Suprapubic skin (tissue), 4 donors: ENCODE measurements at places on chromosomes 13 and 19. TPM values are rescaled to one million over a fixed set of nuclear protein-coding genes. Genes with fewer than 3 reads are reported as not detected.

The RDH8 gene
- not detected for total RNA-seq

The NLRP7 gene
- not detected for total RNA-seq

The NLRP4 gene
- total RNA-seq, result not detected

The LAIR1 gene
- total RNA-seq, result 1.2 TPM

The TMC4 gene
- 10.6 TPM for total RNA-seq

The SLC1A6 gene
- total RNA-seq, result 2.8 TPM

The CAPNS1 gene
- 77.3 TPM for total RNA-seq

The SYCN gene
- not detected for total RNA-seq

The EXOC3L2 gene
- 3.5 TPM for total RNA-seq

The C1QTNF9 gene
- total RNA-seq, result 0.49 TPM

The ADPRHL1 gene
- total RNA-seq, result 2.5 TPM

The CYSLTR2 gene
- total RNA-seq, result 1.9 TPM

The GARIN5A gene
- 5.0 TPM for total RNA-seq

The FBXO17 gene
- total RNA-seq, result 11.3 TPM

The TDRD3 gene
- 22.0 TPM for total RNA-seq

The GPR12 gene
- 3.9 TPM for total RNA-seq

The CSNK1G2 gene
- total RNA-seq, result 58.5 TPM

The ACP7 gene
- 24.1 TPM for total RNA-seq

The ZNF99 gene
- 0.08 TPM for total RNA-seq

The LONP1 gene
- total RNA-seq, result 42.1 TPM

The SPIB gene
- total RNA-seq, result not detected

The KCNRG gene
- total RNA-seq, result not detected

The OR7C1 gene
- 5.4 TPM for total RNA-seq

The FSTL3 gene
- 57.2 TPM for total RNA-seq

The TNNT1 gene
- 23.4 TPM for total RNA-seq

The IQCN gene
- 27.6 TPM for total RNA-seq

The CD209 gene
- 1.6 TPM for total RNA-seq

The ZNF576 gene
- total RNA-seq, result 9.2 TPM

The URAD gene
- total RNA-seq, result not detected

The TPTE2 gene
- total RNA-seq, result not detected

The LINGO3 gene
- not detected for total RNA-seq

The ZIK1 gene
- total RNA-seq, result 5.7 TPM

The C19orf38 gene
- not detected for total RNA-seq

The FGF22 gene
- total RNA-seq, result 5.2 TPM

The FRY gene
- 39.6 TPM for total RNA-seq

The DOCK9 gene
- total RNA-seq, result 211 TPM

The MUC16 gene
- 0.91 TPM for total RNA-seq

The KIR2DL4 gene
- total RNA-seq, result not detected

The EHD2 gene
- 83.4 TPM for total RNA-seq

The DACH1 gene
- 2.3 TPM for total RNA-seq

The TEX29 gene
- not detected for total RNA-seq

The LIM2 gene
- total RNA-seq, result not detected

The ZFP14 gene
- total RNA-seq, result 1.5 TPM

The ZNF420 gene
- total RNA-seq, result 3.7 TPM

The PIP5K1C gene
- 18.1 TPM for total RNA-seq

The FOSB gene
- 676 TPM for total RNA-seq

The CCDC70 gene
- total RNA-seq, result not detected

The EFNB2 gene
- 45.4 TPM for total RNA-seq

The MISP gene
- 6.5 TPM for total RNA-seq

The GZMM gene
- total RNA-seq, result 0.97 TPM

The LGALS4 gene
- 2.0 TPM for total RNA-seq

The DNAAF3 gene
- 10.6 TPM for total RNA-seq

The CAB39L gene
- 45.1 TPM for total RNA-seq

The PPP5C gene
- 55.3 TPM for total RNA-seq

The PDE4C gene
- not detected for total RNA-seq

The ADAMTSL5 gene
- total RNA-seq, result 4.1 TPM
